CMK (cell line): ENCODE measurements at places on chromosomes 11 and 22.

- no peak for DNase-seq
These were observed at the start of gene OR8H2 for GRCh38 chr11:56103210-56103737. Gene OR8H2, plus strand, starts transcription at chr11:56103687. Its CDS starts 1,356 bp downstream, at chr11:56105043.

DNA sequence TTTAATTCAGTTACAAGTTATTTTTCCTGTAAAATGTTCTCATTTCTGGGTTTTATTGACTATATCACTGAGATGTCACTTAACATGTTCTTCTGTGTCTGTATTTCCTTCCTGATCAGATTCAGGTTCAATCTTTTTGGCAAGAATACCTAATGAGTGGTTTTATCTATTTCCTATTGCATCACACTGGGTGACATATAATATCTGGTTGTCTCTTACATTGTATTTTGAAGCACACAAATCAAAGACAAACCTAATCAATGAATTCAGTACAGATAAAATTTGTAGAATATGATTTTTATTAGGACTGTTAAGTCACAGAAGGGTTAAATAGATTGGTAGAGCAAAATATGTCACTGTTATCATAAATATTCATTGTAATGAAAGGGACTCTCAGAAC lies 60.4 kb downstream of the BCL2L13 start:
- no peak for DNase-seq

GRCh38 chr22:41504397-41504796 lies 35.5 kb downstream of the ACO2 start:
- no peak for DNase-seq

DNA sequence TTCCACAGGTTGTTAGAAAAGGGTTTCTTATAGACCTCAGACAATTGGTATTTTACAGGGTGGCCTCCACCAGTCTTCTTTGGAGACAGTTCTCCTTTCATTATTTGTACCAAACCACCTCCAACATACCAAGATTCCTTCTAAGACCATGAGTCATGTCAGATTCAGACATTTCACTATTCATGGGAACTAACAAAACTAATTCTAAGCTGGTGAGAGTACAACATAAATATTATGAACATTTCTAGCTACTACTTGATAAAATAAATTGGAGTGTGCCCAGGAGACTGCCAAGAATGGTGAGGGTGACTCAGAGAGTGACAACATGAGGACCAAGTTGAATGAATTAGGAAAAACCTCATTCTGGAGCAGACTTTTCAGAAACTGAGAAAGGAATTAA lies 494.6 kb upstream of the LRRC4C start:
- DNase-seq = no peak

DNA sequence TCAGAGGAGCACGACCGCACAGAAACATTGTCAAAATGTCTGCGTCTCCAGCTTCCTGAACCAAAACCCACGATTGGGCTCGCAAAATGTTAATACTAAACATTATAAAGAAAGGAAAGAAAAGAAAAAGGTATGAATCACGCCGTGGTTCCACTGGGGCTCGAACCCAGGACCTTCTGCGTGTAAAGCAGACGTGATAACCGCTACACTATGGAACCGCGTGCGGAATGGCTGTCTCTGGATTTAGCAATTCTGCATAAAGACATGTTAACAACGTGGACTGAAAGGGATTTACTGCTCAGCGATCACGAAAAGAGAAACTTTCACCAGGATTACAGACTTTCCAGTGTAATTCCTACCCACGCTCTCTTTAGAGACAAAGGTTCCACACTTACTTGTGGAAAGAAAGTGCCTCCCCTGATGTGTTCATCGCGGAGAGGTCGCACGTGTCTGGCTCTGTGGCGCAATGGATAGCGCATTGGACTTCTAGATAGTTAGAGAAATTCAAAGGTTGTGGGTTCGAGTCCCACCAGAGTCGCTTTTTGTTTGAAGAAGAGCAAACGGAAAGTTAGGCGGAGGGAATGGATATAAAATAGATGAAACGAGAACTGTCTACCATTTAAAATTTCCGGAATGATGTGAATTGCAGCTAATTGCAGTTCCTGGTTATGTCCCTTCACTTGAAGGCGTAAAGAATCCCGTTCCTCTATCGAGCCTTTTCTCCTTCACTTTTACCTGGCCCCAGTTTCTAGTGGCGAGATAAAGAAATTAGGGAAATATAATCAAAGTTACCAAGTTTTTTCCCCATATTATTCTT lies 39.7 kb downstream of the OR4D9 start:
- DNase-seq = peak; percentile 77

DNA sequence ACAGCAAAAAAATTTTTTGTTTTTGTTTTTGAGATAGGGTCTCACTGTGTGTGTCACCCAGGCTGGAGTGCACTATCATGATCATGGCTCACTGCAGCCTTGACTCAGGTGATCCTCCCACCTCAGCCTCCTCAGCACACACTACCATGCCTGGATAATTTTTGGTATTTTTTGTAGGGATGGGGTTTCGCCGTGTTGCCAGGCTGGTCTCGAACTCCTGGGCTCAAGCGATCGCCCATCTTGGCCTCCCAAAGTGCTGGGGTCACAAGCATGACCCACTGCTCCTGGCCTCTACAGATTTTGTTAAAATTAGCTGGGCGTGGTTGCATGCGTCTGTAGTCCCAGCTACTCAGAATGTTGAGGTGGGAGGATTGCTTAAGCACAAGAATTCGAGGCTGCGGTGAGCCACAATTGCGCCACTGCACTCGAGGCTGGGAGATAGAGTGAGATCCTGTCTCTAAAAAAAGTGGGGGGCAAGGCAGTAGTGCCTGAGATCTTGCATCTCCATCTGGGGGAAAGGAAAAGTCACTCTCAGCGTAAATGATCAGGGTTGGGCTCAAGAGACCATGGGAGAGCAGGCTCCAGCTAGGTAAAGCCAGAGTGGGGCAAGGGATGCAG lies 10.6 kb upstream of the DGKZ start:
- DNase-seq = peak; percentile 85

DNA sequence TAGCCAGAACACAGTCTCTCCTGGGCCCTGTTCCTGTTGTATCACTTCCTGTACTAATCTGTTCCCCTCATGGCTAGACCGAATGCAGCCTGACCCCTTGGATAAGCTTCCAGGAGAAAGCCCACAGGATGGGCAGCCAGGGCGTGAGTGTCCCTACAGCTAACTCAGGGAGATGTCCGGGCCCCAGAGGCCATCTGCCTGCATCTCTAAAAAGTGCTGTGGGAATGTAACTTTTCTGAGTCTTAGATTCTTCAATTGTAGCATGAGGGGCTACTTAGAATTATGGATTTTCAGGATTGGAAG lies 7.7 kb upstream of the MALAT1 start:
- DNase-seq = no peak
